ENCODE measurements at places on chromosomes 12 and 14. TPM values are rescaled to one million over a fixed set of nuclear protein-coding genes. Genes with fewer than 3 reads are reported as not detected.

Gene PLA2G1B
- not detected for total RNA-seq

Gene RNASE3
- total RNA-seq: not detected

Gene GPR135
- 1.3 TPM for total RNA-seq

Gene LMNTD1
- not detected for total RNA-seq

Gene PCK2
- 21.0 TPM for total RNA-seq

DNA sequence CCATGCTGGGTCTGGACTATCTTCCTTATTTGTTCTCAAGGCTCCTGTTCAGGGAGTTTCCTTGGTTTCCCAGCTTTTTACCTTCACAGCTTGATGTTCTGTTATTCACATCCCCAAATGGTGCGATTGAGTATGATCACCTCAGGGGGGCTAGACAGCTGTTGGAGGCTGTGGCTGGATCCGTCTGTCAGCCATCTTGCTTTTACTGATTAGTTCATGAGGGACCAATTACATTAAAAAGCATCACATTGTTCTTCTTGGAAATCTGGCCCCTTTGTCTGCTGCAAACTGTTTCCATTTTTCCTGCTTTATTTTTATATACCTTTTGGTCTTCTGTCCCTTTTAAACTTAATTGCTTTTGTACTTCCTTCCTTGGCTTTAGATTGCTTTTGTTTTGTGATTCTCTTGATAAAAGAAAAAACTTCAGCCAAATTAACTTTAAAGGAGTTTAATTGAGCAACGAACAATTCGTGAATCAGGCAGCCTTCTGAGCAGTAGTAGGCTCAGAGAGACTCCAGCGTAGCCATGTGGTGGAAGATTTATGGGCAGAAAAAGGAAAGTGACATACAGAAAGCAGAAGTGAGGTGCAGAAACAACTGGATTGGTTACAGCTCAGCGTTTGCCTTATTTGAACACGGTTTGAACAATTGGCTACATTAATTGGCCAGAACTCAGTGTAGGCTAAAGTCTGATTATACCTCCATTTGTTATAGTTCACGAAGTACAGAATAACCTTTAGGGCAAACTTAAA, 208.7 kb downstream of the AEBP2 start:
- H3K4me3 ChIP-seq: no peak overlapping the region
- no peaks in the 10 kb centered on the region for H3K27me3 ChIP-seq
- no peak overlapping the region for H3K27ac ChIP-seq
- H3K36me3 ChIP-seq: no peaks in the 10 kb centered on the region
- no peak for DNase-seq

DNA sequence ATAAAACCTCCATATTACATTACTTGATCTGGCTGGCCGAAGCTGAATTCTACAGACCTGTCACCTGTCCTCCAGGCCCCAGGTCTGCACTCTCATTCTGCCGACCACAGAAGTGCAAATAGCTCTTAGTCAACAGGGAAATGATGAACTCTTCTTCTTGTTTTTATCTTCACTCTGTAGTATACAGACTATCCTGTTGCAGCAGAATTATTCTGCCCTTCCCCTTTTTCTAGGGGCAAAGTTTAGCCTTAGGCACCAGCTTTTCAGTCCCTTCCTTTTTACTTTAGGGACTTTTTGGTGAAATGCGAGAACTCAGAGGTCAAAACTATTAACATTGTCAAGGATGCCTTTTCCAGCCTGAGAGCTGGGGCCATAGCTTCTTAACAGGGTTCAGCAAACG, 229.6 kb upstream of the EGLN3 start:
- no peaks in the 10 kb centered on the region for H3K27me3 ChIP-seq
- no peaks in the 10 kb centered on the region for H3K36me3 ChIP-seq
- no peak overlapping the region for H3K27ac ChIP-seq
- no peak for DNase-seq
- no peaks in the 10 kb centered on the region for H3K4me1 ChIP-seq

- no peak overlapping the region for H3K4me3 ChIP-seq
- no peaks in the 10 kb centered on the region for H3K4me1 ChIP-seq
- H3K36me3 ChIP-seq: no peaks in the 10 kb centered on the region
These were observed 813.3 kb downstream of the BCL11B start for GRCh38 chr14:98458702-98459101.

DNA sequence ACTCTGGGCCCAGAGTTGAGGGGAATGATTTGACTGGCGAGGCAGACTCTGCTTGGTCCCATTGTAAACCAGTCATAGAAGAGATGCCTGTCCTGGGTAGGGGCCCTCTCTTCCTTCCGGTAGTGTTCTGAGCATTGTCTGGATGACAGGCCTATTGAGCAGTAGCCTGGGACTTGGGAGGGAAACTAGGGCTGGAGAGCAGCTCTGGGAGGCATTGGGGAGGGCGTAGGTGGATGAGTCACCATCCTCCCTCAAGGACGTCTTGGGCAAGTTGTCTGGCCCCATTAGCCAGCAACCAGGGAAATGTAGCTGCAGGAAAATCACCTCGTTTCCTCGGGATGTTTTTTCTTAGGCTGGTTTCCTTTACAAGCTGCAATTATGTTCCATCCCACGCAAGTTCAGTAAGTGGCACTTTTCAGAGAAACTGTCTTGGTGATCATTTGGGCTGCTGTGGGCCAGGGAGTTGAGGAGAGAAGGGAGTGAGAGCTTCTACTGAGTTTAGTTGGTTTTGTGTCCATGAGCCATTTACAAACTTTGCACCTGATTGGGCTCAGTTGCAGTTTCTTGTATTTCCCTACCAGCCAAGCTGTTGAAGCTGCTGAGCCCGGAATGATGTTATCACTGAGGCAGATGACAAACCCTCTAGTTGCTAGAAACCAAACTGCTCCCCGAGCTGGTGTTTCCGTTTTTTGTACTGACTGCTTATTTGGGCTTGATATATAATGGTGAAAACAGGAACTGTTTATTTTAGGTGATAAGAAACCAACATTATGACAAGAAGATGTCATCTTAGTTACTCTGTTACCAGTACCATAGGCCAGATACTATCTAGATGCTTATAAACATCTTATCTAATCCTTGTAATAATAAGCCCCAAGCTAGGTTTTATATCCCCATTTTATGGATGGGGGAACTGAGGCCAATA, 147.6 kb downstream of the CHST11 start:
- H3K4me3 ChIP-seq: peak overlapping the region; percentile 52
- H3K4me1 ChIP-seq: peaks cover 42% of the 10 kb centered on the region
- no peaks in the 10 kb centered on the region for H3K27me3 ChIP-seq
- peak overlapping the region; percentile 72 for H3K27ac ChIP-seq
- peaks cover 27% of the 10 kb centered on the region for H3K36me3 ChIP-seq
- peak; percentile 78 for DNase-seq

DNA sequence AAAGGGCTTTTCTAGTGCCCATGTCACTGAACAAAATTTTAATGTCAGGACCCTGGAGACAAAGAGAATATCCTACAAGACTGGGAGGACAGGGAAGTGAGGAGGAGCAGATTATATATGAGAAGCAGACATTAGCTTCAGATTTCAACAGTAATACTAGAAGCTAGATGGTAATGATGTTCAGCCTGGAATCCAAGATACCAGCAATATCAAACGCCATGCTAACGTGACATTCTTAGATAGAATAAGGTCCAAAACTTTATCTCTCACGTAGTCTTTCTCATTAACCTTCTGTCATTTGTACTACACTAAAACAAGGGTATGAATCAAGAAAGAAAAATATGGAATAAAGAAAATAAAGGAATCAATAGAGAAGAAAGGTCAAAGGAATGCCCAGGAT, 18.7 kb downstream of the SOS2 start:
- no peak for DNase-seq
- H3K36me3 ChIP-seq: no peaks in the 10 kb centered on the region
- H3K27me3 ChIP-seq: no peaks in the 10 kb centered on the region
- H3K27ac ChIP-seq: no peak overlapping the region
- no peak overlapping the region for H3K4me3 ChIP-seq

- no peak overlapping the region for H3K4me3 ChIP-seq
- no peak overlapping the region for H3K27ac ChIP-seq
- H3K27me3 ChIP-seq: no peaks in the 10 kb centered on the region
- no peak for DNase-seq
These were observed 29.9 kb upstream of the TC2N start for GRCh38 chr14:91897106-91897701.

DNA sequence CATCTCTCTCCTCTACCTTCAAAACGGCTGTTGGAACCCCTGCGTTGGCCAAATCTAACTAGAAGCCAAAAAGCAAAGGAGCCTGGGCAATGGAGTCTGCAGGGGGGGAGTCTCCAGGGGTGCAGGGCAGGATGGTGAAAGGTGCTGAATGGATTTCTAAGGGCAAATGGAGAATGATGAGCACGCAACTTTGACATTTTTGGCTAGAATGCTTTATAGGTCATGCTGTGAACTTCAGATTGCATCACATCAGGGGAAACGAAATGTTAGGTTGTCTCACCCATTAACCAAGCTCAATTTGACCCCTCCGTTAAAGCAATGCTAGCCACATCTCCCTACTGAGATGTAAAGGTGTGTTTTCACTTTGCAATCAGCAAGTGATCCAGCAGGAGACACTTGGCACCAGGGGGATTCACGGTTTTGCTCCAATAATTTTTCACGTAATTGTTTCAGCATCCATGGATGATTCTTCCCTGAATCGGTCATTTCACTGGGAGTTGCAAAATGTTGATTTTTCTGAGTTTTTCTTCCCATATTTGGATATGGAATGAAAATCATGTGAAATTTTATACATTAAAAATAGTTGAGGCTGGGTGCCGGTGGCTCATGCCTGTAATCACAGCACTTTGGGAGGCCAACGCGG, 78.0 kb upstream of the MDM1 start:
- H3K27ac ChIP-seq: no peak overlapping the region
- no peaks in the 10 kb centered on the region for H3K27me3 ChIP-seq
- H3K4me1 ChIP-seq: no peaks in the 10 kb centered on the region
- DNase-seq: no peak
- no peaks in the 10 kb centered on the region for H3K36me3 ChIP-seq
- no peak overlapping the region for H3K4me3 ChIP-seq

All from CD4-positive, CD25-positive, alpha-beta regulatory T cell (primary cell).